DND-41 (cell line): ENCODE measurements at places on chromosomes 5 and 9.

DNA sequence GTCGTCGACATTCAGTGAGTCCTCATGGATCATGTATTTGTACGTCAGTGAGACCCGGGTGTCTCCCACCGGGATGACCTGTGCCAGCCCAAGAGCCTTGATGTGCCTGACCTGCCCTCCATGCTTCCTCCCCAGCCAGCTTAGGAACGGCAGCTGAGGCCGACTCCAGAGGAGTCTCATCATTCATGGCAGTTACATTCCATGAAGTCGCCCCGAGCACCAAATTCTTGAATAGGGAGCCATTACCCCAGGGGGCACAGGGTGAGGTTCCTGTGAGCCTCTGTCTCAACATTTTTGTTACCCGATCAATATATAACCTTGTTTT is 67.8 kb downstream of the ZNF354C start:
- DNase-seq, result no peak

DNA sequence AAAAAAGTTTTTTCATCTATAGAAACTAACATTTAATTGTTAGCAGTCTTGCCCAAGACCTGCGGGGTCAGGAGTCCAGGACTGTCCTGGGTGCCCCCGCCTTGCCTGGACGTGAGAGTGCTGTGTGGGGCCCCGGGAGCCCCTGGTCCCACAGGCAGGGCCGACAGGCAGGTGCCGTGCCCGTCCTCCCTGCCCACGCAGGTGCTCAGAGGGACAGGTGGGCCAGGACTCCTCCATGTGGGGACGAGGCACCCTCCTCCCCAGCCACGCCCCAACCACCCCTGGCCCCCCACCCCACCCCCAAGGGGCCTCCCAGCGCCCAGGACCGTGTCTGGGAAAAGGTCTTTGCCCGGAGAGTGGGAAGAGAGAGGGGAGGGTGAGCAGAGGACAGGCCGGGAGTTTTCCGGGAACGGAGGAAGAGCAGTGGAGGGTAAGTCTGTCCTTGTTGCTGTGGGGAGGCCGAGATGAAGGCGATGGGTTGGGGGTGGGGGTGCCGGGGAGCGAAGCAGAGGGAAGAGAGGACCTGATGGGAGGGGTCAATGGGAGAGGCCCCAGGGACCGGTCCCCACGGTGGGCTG is 2.7 kb upstream of the LCN12 start:
- DNase-seq, result no peak

DNA sequence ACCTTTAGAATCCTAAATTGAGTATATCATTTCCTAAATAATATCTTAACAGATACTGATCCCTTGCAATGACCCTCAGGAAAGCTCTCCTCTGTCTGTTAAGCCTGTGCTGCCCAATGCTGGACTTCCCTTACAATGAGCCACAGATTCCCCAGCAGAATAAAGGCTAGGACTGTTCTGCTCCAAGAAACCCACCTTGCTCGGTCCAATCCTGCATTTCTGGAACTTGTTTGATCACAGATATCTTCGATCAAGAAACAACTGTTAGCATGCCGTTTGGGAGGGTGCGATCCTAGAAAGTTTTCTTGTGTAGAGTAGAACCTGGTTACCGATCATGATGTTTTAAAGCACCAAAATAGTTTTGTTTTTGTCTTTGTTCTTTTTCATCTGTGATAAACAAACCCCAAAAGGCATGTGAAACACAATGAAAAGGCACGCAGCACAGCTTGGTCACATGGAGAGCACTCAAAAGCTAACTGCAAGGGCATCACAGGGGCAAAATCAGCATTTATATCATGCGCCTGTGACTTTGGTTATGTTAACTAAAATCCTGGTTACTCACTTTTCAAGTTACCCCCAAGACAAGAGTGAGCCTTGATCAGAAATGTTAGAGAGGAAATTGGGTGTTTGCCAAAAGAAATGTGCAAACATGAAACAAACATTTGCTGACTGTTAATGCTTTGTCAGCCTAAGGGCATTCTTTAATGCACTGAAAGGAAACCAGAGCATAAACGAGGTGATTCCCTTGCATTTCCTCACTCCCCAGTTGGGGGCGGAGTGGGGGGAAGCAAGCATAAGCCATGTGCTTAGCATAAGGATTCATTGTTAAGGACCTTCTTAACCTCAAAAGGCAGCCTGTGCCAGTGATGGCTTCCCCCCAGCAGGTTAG is 61.9 kb upstream of the ADAMTS16 start:
- no peak for DNase-seq

DNA sequence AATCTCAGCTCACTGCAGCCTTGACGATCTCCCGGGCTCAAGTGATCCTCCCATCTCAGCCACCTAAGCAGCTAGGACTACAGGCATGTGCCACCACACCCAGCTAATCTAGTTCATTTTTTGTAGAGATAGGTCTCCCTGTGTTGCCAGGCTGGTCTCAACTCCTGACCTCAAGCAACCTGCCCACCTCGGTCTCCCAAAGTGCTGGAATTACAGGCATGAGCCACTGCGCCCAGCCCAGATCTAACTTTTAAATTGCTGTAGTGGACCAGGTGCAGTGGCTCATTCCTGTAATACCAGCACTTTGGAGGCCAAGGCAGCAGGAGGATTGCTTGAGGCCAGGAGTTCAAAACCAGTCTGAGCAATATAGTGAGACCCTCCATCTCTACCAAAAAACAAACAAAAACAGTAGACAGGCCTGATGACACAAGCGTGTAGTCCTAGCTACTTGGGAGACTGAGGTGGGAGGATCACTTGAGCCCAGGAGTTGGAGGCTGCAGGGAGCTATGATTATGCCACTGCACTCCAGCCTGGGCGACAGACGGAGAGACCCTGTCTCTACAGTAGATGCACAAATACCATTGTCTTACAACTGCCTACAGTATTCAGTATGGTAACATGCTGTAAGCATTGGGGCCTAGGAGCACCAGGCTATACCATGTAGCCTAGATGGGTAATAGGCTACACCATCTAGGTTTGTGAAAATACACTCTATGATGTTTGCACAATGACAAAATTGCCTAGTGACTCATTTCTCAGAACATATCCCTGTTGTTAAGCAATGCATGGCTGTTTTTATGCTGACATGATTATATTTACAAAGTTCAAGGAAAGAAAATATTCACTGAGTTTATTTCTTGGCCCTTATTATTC is 1.5 kb upstream of the SIT1 start:
- DNase-seq, result no peak

- no peak for DNase-seq
These were observed 607 bp upstream of the HNRNPAB start for GRCh38 chr5:178203670-178204181.

GRCh38 chr5:93874491-93874890 is 133.1 kb upstream of the POU5F2 start:
- no peak for DNase-seq

GRCh38 chr5:54993318-54993717 is 7.9 kb upstream of the ESM1 start:
- no peak for DNase-seq

GRCh38 chr5:127959152-127959764 is 124.3 kb upstream of the SLC12A2 start:
- DNase-seq, result peak; percentile 72

GRCh38 chr5:144352330-144352729 is 181.7 kb downstream of the KCTD16 start:
- DNase-seq, result no peak

DNA sequence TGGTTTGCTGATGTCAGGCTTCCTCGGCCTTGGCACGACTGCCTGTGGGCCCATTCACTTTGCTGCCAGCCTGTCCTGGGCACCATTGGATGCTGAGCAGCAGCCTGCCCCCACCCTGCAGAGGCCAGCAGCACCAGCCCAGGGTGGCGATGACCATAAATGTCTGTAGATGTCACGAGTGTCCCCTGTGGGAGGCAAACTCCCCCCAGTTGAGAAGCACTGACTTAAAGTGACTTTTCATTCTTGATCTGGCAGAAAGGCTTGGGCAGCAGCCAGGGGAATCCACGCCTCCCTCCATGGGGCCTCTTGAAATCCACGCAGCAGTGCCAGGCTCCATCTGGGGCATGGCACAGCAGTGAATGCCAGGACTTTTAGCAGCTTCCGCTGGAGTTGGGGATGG is 21.8 kb downstream of the IRX4 start:
- DNase-seq, result no peak

- no peak for DNase-seq
These were observed 21.9 kb downstream of the MAMDC2 start for GRCh38 chr9:70065572-70065971.

DNA sequence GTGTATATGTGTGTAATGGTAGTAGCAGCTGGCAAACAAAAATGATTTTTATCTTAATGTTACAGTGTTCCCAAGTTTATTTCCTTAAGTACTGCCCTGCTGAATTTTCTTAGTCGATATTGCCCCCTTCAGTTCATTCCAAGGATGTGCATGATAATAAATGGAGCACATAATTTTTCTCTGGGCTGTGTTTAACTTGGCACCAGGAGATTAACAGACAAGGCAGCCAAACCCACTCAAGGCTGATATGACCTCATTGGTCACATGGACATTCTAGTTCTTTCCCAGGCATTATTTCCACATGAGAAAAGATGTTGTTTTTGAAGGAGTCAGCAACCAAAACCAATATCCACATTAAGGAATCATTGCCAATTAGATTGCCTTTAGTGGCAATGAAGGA is 61.8 kb downstream of the COX7C start:
- DNase-seq, result no peak

DNA sequence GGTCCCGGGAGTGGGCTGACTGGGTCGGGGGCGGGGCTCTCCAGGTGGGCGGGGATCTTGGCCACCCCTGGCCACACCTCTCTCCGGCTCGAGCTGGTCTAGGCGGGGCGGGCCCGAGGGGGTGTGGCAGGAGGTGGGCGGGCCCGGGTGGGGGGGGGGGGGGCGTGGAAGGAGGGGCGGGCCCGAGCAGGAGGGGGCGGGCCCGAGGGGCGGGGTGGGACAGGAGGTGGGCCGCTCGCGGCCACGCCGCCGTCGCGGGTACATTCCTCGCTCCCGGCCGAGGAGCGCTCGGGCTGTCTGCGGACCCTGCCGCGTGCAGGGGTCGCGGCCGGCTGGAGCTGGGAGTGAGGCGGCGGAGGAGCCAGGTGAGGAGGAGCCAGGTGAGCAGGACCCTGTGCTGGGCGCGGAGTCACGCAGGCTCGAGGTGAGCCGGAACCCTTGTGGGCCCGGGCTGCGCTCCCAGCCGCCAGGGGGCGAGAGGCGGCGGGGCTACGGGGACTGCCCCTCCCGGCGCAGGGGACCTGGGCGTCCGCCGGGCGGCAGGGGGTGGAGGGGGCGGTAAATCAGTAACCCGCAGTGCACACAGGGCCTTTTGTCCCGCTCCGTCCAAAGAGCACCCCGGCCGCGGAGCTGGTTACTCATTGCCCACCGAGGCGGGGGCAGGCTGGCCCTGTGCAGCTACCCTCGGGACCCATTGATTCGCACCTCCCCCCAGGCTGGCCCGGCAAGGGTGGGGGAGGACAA is at the start of gene FGFR4:
Gene FGFR4, plus strand, starts transcription at position 262 of the 744 bp plus-strand sequence. CDS start 2,688 bp downstream, outside the sequence.
- DNase-seq, result no peak

GRCh38 chr5:160466889-160467554 is 45.4 kb downstream of the PTTG1 start:
- no peak for DNase-seq

- DNase-seq, result no peak
These were observed 15.3 kb downstream of the MTMR12 start for GRCh38 chr5:32297181-32298058.

DNA sequence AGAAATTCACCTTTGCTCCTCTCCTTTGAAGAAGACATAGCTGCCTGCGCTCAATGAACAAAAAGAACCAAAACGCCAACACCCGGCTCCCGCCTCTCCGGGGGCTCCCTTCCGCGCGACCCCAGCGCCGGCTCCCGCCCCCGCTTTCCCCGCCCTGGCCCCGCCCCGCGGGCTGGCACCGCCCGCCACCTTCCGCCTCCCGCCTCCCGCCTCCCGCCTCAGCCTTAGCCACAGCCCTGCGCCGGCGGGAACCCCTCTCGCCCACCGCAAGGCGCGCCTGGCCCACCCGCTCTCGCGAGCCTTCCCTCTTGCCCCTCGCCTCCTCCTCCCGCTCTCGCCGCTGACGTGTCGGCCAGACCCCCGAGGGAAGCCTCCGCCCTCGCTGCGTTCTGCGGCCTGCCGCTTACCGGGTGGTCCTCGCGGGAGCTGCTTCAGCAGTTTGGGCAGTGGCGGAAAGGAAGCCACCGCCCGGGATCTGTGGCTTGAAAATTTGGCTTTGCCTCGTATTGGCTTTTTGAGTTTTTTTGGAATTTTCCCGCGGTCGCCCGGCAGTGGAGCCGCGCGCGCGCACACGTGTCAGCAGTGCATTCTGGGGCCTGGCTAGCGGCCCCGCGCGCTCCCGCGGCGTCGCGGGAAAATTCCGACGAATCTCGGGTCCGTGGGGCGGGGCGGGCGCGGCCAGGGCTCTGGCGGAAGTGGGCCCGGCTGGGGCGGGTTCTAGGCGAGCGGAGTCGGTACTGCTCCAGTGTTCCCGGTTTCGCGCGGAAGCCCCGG is at the start of gene FANCC:
Gene FANCC, minus strand, starts transcription at position 591 of the 774 bp plus-strand sequence. CDS start 68,418 bp downstream, outside the sequence.
- peak; percentile 95 for DNase-seq

GRCh38 chr9:97793067-97793466 is 60.0 kb upstream of the FOXE1 start:
- DNase-seq, result no peak

GRCh38 chr5:74013222-74013621 is 387.2 kb downstream of the ARHGEF28 start:
- no peak for DNase-seq

GRCh38 chr9:109274884-109275730 is 45.8 kb downstream of the EPB41L4B start:
- DNase-seq, result no peak

DNA sequence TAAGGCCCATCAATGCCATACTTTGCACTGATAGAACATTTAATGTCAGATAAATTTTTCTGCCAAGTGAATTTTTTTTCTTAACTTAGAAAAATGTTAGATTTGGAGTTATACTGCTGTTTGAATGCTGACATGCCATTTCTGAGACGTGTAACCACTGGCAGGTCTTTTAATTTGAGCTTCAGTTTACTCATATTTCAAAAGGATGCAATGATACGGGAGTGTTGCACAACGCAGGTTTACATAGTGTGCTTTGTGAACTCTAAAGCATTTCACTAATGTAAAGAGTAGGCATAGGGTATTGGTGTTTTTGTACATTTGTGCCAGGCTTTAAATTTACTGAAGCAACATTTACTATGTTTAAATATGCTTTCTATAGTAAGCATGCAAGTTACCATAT is 4.2 kb downstream of the ZBTB43 start:
- no peak for DNase-seq

GRCh38 chr5:139889410-139889809 is 93.8 kb downstream of the PSD2 start:
- DNase-seq, result no peak

DNA sequence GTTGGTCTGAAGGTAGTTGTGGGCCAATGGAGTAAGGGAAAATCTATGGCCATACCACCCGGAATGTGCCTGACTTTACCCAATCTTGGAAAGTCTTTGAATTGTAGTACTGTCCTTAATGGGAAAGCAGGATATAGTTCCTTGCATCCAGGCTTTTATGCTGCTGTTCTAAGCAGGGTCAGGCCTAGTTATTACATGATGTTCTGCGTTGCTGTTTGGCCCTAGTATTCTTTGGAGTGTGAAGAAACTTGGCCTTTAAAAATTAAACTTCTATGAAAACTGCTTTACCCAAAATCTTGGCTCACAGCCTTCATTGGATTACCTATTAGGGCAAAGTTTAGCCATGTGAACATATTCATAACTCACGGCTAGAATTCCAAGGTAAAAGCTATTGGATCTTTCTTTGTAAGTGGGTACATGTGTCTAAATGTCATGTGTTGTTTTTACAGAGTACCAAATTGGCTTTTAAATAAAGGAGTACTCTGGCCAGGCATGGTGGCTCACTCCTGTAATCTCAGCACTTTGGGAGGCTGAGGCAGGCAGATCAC is 211.1 kb downstream of the DTWD2 start:
- DNase-seq, result no peak
